ENCODE measurements at places on chromosomes 2 and 18.

- DNase-seq, result no peak
Measured at GRCh38 chr2:23925702-23926289, 1.1 kb downstream of the ATAD2B start.

- DNase-seq, result no peak
Measured at GRCh38 chr18:68445668-68446426, 269.1 kb downstream of the TMX3 start.

DNA sequence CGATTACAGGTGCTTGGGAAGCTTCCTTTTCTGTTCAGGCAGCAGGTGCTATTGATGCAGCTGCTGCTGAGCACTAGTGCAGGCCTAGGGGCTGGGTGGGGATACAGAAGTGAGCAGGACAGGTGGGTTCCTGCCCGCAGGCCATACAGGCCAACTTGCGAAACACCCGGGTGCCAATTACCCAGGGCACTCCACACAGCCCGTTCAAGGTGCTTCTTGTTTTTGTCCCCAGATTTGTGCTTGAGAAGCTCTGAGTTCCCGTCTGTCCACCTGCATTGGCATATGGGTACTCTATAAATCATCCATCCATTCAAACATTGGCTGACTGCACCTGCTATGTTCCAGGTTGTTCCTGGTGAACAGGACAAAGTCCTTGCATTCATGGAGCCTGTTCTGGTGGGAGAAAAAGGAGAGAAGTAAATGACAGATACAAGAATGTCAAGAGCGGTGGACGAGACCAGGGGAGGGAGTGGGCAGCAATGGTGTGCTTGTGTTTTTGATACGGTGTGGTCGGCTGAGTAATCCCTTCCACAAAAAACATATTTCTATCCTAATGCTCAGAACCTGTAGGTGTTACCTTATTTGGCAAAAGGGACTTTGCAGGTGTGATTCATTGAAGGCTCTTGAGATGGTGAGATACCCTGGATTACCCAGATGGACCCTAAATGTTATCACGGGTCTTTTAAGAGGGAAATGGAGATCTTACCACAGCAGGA lies 31.4 kb downstream of the SH3BP4 start:
- no peak for DNase-seq

- DNase-seq, result no peak
Measured at GRCh38 chr2:217798743-217799562, 203.8 kb downstream of the TNS1 start.

GRCh38 chr2:228063558-228063957 lies 117.9 kb downstream of the SPHKAP start:
- no peak for DNase-seq
